ENCODE measurements at places on chromosomes 16 and 17. TPM values are rescaled to one million over a fixed set of nuclear protein-coding genes. Genes with fewer than 3 reads are reported as not detected.

The SLC46A1 gene
- 14.9 TPM for total RNA-seq

GRCh38 chr17:74426551-74427047 is 5.3 kb upstream of the GPRC5C start:
- DNase-seq: no peak
- no peak overlapping the region for H3K4me3 ChIP-seq
- no peaks in the 10 kb centered on the region for H3K36me3 ChIP-seq
- peaks cover 19% of the 10 kb centered on the region for H3K4me1 ChIP-seq

GRCh38 chr17:32285746-32286517 is 20.3 kb downstream of the RHBDL3 start:
- H3K27ac ChIP-seq: no peak overlapping the region
- H3K27me3 ChIP-seq: no peaks in the 10 kb centered on the region
- H3K36me3 ChIP-seq: no peaks in the 10 kb centered on the region
- no peak overlapping the region for H3K4me3 ChIP-seq

The P2RX1 gene
- not detected for total RNA-seq

GRCh38 chr17:77246110-77247047 is 105.6 kb downstream of the SEC14L1 start:
- H3K27ac ChIP-seq: no peak overlapping the region
- H3K4me3 ChIP-seq: peak overlapping the region; percentile 49
- no peaks in the 10 kb centered on the region for H3K4me1 ChIP-seq
- no peak for DNase-seq
- H3K27me3 ChIP-seq: no peaks in the 10 kb centered on the region

DNA sequence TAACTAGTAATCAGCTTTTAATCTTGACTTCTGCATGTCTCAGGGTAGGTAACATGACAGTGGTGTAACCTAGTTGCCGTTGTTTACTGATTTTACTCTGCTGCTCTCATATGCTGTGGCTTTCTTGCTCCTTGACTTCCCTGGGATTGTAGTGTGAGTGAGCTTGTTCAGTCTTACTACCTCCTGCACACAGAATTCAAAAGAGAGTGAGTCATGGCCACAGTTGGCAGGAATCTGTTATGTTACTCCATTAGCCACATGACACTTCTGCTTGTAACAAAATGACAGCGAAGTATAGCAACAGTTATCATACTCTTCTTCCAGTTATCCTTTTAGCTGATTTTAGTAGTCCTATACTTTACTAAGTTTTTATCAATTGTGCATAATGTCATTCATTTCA is 18.8 kb downstream of the TNRC6A start:
- peak overlapping the region; percentile 42 for H3K27ac ChIP-seq
- H3K36me3 ChIP-seq: peaks cover 25% of the 10 kb centered on the region
- no peaks in the 10 kb centered on the region for H3K27me3 ChIP-seq
- no peak overlapping the region for H3K4me3 ChIP-seq

DNA sequence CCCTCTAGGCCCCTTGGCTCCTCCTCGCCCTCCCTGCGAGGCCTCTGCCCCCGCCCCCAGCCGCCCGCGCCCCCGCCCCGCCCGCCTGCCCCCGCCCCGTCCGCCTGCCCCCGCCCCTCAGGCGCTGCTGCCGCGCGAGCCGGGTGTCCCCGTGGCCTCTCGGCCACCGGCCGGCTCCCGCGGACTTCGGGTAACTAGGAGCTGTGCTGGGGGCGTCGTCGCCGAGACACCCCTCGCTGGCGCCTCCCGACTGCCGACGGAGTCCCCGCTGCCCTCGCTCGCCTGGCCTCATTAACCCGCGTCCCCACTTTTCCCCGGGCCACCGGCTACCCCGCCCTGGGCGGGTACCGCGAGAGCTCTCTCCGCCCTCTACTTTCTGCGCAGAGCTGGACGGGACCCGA is at the start of gene TLCD1:
TLCD1 (minus strand) TSS at position 8 of the 401 bp plus-strand sequence. CDS start 136 bp downstream, outside the sequence.
- H3K27ac ChIP-seq: peak within 1 kb of the TSS; percentile 97
- peaks cover 51% of the 10 kb centered on the region for H3K4me1 ChIP-seq
- peak; percentile 84 for DNase-seq
- H3K36me3 ChIP-seq: peaks cover 25% of the 10 kb centered on the region
- H3K27me3 ChIP-seq: no peaks in the 10 kb centered on the region
- peak within 1 kb of the TSS; percentile 87 for H3K4me3 ChIP-seq

All from PC-9 (cell line).